ENCODE measurements at places on chromosomes 2 and 18.

- no peak for DNase-seq
Observed at GRCh38 chr2:170739048-170739447, 23.9 kb downstream of the SP5 start.

DNA sequence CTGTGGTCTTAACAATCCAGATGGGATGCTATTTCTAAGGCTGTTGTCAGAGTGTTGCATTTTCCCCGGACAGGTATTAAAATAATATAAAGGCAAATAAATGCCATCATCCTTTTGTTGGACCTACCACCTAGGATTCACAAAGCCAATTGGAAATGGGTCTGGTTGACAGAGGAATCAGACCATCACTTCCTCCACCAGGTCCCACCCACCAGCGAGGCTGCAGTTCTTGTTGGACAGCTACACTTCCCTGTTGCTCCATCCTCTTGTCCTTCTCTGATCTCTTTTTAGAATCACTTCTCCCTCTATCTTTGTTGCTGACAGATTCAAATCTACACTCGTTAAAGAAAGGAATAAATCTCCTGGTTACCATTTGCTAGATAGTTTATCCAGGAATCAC lies 1.1 kb downstream of the TMEM169 start:
- DNase-seq = no peak

- no peak for DNase-seq
Observed at GRCh38 chr18:48666613-48667012, 127.8 kb downstream of the CTIF start.

DNA sequence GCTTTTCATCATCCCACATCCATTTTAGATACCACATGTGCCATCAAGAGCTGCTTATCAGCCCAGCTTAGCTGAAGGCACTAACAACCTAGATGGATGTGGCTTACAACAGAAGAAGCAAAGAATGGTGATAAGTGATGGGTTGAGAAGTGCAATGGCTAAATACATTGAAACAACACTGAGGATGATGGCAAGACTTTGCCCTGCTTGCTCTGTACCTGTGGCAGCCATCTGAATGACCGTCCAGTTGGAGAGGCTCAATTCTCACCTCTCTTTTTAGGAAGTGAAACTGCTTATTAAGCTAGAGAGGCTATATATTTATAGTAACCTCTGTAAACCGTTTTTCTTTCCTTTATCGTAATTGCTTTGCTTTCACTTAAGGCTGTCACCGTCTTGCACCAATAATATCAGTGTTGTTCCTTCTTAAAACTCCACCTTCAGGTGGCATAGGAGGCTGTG lies 5.7 kb downstream of the GPATCH11 start:
- no peak for DNase-seq

- DNase-seq = no peak
Observed at GRCh38 chr2:221443645-221444044, 128.5 kb downstream of the EPHA4 start.

DNA sequence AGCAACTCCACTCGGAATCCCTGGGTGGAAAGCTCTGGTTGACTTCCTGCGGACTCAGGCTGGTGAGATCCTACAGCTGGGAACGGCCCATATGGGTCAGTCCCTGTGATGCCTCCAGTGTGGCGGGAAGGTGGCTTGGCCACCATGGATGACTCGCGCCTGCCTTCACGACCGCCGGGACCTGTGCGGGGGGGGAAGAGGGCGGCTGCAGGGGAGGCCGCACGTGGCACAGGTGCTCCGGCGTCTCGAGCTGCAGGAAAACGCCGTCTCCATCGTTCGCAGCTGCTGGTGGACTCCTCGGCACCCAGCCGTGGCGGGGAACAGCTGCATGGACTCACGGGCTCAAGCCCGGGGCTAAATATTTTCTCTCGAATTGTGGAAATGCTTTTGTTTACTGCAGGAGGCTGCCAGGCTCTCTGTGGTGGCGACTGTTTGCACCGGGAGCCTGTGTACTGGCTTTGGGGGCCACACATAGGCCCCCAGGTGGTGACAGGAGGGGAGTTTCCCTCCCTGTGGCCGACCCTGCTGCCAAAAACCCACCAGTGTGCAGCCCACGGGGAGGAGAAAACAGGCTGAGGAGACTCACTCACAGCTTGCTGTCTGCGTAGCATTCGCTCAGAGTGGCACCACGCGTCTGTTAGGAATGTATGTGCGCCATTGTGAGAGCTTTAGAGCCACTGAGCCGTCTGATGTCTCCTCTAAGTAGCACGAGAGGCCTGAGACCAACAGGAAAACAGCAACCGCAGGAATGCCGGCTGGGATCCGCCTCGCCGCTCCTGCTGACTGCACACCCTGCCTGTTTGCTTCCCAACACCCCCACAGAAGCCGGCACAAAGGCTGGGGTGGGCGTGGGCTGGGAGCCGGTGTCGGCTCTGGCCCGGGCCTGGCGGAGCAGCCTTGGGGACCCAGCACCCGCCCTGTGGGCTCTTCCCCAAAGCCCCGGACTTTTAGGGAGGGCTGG lies 89.2 kb downstream of the NFATC1 start:
- DNase-seq = no peak

DNA sequence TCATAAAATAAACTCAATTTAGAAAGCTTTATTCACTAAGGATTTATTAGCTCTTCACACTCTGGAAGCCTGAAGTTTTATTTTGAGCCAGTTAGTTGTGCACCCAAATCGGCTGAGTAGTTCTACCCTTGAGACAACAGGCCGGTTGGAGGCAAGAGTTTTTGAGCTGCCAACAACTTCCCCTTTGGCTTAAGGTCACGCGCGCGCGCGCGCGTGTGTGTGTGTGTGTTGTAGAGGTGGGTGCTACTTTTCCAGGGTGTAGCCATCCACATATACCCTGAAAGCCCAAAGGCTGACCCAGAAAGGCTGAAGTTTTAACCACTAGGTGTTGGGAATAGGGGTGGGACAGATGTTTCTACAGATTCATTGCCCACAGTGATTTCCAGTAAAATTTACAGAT lies 150.2 kb upstream of the LHCGR start:
- no peak for DNase-seq

- no peak for DNase-seq
Observed at GRCh38 chr18:35653392-35654135, 72.0 kb downstream of the GALNT1 start.

DNA sequence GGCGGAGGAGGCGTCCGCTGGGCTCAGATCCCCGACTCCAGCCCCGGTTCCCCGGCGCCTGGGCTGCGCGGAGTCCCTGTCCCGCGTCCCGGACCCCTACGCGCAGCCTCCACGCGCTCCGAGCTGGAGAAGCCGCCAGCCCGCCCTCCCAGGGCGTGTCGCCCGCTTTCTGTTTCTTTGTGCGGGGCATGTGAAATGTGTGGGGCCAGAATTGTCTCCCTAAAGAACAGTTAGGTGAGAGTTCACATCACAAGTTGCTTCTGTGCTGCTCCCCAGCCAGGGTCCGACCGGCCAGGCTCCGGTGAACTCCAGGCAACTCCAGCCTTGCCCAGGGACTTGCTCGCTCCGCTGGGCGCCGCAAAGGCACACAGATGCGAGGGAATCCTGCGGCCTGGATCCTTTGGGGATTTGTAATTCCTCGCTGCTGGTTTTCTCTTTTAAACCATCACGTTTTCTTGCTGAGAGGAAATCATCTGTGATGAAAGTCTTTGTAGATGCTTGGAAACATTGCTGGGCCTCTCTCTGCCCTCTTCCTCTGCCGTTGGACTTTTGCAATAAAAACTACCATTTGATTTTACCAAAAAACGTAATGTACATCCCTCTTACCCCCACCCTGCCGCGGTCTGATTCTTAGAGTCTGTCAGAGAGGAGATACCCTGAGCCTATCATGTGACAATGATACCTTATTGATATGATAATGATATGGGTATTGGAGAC lies 631 bp downstream of the GYPC start:
- DNase-seq = peak; percentile 20

GRCh38 chr2:70921839-70922234 lies 13.9 kb upstream of the ATP6V1B1 start:
- no peak for DNase-seq

- no peak for DNase-seq
Observed at GRCh38 chr2:196594158-196594557, 45.4 kb upstream of the CCDC150 start.

- no peak for DNase-seq
Observed at GRCh38 chr2:29469961-29470360, 354.7 kb downstream of the CLIP4 start.

GRCh38 chr18:36493349-36494159 lies 196.0 kb downstream of the FHOD3 start:
- DNase-seq = no peak

DNA sequence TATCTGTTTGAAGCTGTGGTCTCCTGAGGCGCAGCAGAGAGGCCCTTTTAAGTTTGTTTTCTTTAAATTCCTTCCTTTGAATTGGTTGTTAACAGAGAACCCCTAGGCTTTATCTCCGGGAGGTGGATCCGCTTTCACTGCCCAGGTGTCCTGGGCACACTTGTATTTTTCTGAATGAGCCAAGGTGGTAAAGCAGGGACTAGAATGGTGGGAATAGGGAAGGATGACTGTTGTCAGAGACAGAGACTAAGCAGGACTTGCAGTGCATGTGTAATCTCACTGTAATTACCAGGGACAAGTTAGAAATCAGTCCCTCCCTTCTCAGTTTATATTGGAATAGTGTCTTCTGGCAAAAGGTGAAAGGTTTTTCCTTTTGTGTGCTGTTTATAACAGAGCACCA lies 72.8 kb downstream of the PHLPP1 start:
- no peak for DNase-seq

DNA sequence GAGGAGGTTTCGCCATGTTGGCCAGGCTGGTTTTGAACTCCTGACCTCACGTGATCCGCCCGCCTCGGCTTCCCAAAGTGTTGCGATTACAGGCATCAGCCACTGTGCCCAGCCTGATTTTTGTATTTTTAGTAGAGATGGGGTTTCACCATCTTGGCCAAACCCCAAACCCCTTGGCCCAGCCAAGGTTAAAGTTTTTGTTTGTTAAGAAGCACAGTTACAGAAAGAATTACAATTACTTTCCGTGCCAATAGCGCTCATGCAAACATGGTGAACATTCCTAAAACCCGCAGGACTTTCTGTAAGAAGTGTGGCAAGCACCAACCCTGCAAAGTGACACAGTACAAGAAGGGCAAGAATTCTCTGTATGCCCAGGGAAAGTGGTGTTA lies 26.1 kb downstream of the ITSN2 start:
- DNase-seq = no peak

DNA sequence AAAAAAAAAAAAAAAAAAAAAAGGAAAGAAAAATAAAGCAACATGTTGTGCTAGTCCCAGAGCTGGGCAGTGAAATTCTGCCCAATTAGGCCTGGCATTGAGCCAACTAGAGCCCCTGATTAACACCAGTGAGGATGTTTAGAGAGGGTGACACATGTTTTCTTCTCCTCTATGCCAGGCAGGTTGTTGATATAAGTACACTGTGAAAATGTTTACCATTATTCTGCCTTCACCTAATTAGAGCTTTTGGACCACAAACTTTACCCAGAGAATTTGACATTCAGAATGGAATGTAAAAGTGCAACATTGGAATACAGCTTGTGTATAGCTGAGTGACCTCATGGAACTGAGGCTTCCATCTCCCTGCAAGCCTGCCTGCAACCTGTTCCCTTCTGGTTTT lies 95.9 kb upstream of the MSH2 start:
- DNase-seq = no peak

DNA sequence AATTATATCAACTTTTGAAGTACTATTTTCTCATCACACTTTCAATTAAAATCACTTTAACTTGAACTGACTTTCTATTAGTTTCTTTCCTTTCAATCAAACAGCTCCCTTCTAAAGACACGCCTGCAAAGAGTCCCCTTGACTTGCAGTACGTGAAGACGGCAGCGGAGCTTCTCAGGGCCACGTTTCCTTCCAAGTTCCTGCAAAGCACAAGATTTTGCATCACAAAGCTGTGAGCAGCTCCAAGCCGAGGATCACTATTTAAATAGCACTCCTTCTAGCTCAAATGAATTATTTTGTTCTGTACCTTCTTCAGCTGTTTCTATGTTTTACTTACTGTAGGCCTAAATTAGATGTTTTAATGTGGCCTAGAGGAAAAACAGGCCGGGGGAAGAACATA lies 30.8 kb downstream of the SH3YL1 start:
- no peak for DNase-seq

GRCh38 chr18:51188024-51188701 lies 9.3 kb downstream of the MEX3C start:
- no peak for DNase-seq

DNA sequence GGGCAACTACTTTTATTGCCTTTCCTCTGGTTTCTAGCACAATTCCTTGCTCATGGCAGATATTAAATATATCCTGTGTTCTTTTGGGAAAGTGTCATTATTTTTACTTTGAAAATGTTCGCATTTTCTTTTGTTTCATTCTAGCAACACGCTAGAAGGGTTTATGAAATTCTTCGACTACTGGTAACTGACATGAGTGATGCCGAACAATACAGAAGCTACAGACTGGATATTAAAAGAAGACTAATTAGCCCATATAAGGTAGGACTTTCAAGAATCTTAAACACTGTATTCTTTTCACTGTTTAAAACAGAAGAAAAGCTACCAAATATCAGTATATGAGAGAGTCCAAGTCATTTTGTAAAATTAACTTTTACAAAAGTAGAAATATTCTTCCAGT lies 20.6 kb upstream of the METAP1D start:
- no peak for DNase-seq

- DNase-seq = no peak
Observed at GRCh38 chr2:178512484-178512883, 32.2 kb downstream of the PLEKHA3 start.

DNA sequence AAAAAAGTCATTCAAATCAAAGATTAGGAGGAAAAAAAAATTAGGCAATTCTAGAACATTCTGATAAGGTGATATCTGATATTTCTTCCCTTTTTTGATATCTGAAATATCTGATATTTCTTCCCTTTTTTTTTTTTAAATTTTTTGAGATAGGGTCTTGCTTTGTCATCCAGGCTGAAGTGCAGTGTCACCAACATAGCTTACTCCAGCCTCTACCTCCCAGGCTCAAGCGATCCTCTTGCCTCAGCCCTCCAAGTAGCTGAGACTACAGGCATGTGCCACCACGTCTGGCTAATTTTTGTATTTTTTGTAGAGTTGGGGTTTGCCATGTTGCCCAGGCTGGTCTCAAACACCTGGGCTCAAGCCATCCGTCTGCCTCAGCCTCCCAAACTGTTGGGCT lies 33.9 kb downstream of the MEX3C start:
- DNase-seq = no peak

GRCh38 chr2:139631966-139632365 lies 851.8 kb upstream of the NXPH2 start:
- no peak for DNase-seq

GRCh38 chr2:109609352-109610024 lies 4.3 kb downstream of the SEPTIN10 start:
- no peak for DNase-seq
